Effector memory CD8-positive, alpha-beta T cell (primary cell): ENCODE measurements at places on chromosomes 12 and 14.
A peak's percentile ranks its signal among the peaks of the same experiment; 100 is the strongest.

GRCh38 chr12:79255288-79255687 lies 390.7 kb downstream of the SYT1 start:
- DNase-seq: no peak

- no peak for DNase-seq
These were observed 22.6 kb upstream of the KIF26A start for GRCh38 chr14:104115691-104116287.

GRCh38 chr14:98888927-98889835 lies 382.8 kb downstream of the BCL11B start:
- DNase-seq: no peak

DNA sequence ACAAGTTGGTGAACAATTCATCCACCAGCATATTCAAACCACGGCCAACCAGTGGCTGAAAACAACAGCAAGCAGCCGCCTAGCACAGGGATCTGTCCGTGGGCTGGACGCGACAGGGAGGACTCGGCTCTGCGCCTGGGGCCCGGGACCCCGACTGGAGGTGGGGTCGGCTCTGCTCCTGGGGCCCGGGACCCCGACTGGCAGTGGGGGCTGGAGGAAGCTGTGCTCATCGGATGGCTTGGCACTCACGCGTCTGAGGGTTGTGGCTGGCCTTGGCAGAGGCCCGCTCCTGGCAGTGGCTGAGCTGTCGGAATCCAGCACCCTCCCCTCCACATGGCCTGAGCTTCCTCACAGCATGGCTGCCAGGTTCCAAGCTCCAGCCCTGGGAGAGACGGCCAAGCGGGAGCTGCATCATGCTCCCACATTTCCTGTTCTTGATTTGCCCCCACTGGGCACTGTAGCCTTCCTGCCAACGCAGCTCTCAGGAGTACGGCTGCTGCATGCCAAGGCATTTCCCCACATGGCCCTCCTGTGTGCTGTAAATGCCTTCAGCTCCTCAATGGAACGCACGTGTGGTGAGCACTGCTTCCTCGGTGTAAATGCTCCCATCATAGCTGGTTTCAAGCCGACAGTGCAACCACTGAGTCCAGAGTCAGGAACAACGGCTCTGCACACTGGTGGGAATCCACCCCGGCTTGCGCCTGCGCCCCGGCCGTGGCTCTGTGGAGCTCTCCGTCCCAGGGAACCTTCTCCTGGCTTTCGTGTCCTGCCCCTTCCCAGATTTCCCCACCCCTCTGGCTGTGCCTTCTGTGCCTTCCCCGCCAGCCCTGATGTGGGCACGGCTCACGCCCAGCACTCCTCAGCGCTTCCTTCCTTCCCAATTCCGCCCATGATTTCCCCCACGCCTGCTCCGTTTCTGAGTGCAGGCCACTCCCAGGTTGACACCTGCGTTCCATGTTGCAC lies 7.3 kb upstream of the GALNT9 start:
- no peak for DNase-seq

DNA sequence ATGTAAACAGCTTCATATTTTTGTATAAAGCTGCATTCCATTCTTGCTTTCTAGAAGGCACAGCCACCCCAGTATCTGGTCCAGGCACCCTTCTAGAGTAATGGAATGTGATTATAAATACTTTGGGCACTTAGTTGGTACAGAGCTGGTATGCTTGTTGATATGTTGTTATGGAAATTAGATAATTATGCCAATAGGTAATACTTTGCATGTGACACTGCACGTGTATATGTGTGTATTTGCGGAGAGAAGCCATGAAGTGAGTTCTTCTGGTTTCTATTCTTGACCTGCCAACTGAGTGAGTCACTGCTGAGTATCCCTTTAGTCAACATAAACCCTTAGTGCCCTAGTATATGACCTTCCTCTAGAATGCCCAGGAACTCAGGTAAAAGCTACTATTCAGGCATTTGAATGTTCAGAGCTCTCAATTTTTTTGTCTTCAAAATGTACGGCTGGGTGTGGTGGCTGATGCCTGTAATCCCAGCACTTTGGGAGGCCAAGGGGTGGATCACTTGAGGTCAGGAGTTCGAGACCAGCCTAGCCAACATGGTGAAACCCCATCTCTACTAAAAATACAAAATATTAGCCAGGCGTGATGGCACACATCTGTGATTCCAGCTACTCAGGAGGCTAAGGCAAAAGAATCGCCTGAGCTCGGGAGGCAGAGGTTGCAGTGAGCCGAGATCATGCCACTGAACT lies 6.2 kb upstream of the TCP11L2 start:
- DNase-seq: no peak

GRCh38 chr12:99128246-99128802 lies 483.2 kb downstream of the APAF1 start:
- DNase-seq: no peak

GRCh38 chr14:95250140-95250769 lies 69.5 kb downstream of the CLMN start:
- DNase-seq: no peak

GRCh38 chr14:62696929-62697328 lies 348.3 kb downstream of the KCNH5 start:
- no peak for DNase-seq

DNA sequence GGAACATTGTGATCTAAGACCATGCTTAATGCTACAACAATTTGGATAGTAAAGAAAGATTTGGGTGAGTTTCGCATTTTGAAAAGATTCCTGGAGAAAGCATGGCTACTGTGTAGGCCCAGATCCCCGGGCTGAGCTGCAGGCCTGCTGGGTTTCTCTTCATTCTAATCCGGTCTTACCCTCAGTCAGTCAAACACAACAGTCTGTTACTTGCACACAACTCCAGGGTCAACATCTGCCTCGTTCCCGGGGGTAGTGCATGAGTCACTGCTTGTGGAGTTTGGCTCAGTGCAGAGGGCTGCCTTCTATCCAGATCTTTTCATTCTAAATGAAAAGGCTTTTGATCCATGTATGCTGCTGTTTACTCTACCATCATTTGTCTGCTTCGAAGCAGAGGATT lies 60.4 kb upstream of the SEL1L start:
- no peak for DNase-seq

- no peak for DNase-seq
These were observed 1.0 kb downstream of the BORCS5 start for GRCh38 chr12:12357719-12358461.

GRCh38 chr12:77947330-77947729 lies 116.6 kb downstream of the NAV3 start:
- DNase-seq: no peak

- DNase-seq: no peak
These were observed 5.7 kb downstream of the AHNAK2 start for GRCh38 chr14:104972301-104973134.

DNA sequence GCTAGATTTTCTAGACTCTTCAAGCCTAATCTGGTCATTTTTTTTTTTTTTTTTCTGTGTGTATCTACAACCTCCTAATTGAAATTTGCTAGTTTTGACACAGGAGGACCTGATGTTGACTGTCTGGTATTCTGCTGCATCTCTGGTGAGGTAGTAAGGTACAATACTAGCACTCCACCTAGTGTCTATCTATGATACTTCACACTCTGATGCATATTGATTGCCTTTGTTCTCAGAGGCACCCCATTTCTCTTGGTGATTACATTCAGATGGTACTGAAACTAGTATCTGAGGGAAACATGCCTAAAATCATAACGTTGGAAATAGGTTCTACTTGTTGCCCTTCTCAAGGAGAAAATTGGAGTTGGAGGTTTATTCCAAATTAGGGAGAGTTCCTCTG lies 930.5 kb upstream of the NOVA1 start:
- DNase-seq: no peak

- no peak for DNase-seq
These were observed 135.1 kb upstream of the PDZRN4 start for GRCh38 chr12:41053046-41053445.

- no peak for DNase-seq
These were observed 187.9 kb downstream of the EPS8 start for GRCh38 chr12:15601210-15601800.

GRCh38 chr12:3083921-3084347 lies 6.8 kb downstream of the TSPAN9 start:
- DNase-seq: no peak

DNA sequence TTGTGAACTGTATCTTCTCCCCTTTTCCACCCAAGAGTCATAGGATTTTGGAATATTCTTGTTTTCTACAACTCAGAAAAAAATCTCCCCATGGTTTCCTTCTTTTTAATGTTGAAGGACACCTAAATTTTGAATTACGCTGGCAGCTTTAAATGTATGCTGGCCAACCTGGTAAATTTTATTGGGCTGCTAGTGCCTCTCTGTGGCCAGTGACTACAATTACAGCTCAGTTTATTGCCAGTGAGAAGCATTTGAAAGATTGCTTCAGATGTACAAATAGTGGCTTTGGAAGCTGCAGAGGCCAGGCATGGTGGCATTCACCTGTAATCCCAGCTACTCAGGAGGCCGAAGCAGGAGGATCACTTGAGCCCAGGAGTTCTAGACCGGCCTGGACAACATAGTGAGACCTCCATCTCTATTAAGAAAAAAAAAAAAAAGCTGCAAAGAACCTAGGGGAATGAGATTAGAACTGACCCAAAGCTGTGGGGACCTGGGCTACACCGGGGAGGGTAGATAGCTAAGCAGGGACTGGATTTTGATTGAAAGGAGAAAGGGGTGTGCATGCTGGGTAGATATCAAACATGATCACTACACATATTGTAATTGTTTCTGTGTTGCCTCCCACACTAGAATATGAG lies 7.6 kb upstream of the RAB21 start:
- peak; percentile 40 for DNase-seq

DNA sequence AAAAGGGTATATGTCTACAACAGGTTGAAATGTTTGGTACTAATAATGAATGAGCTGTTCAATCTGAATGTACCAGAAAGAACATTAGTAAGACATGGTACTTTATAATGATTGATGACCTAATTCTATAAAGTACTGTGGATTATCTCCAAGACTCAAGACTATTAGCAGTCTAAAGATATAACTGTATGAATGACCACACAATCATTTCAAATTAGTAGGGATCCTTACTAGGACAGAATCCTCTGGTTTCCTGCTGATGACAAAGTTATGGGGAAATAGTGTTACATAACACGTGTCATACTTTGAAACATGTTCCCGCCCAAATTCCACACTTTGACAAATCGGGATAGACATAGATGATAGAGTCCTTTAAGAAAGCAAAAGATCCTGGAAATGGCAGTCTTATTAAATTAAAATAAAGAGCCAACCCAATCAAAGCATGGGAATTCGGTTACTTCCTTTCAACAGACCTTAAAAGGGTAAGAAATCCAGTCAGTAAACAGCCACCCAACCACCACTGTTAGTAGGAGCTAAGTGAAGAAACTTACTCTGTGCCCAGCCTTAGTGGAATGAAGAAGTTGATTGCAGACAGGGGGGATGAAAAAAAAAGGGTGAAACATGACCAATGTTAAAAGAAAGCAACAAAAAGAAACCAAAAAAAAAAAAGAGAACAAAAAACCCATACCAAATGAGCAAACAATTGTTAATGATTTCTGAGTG lies 2.8 kb downstream of the VPS29 start:
- no peak for DNase-seq

DNA sequence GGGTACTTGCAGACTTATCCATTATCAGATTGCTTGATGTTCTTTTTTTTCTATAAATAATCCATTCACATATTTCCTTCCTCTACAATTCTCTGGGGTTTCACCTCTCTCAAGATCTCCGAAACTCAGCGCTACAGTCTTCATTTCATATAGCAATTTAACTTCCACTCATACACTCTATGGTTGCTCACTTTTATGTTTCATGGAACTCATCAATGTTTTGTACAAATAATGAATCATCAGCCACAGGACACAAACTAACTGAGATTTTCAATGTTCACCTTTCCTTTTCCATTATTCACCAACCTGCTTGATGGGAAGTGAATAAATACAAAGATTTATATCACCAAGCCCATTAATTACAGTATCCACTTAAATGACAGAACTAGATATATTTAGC lies 534.7 kb downstream of the LRFN5 start:
- DNase-seq: no peak

- no peak for DNase-seq
These were observed 25.5 kb upstream of the TXNRD1 start for GRCh38 chr12:104189915-104190555.
